ENCODE measurements at places on chromosomes 1 and 21.
A peak's percentile ranks its signal among the peaks of the same experiment; 100 is the strongest.

DNA sequence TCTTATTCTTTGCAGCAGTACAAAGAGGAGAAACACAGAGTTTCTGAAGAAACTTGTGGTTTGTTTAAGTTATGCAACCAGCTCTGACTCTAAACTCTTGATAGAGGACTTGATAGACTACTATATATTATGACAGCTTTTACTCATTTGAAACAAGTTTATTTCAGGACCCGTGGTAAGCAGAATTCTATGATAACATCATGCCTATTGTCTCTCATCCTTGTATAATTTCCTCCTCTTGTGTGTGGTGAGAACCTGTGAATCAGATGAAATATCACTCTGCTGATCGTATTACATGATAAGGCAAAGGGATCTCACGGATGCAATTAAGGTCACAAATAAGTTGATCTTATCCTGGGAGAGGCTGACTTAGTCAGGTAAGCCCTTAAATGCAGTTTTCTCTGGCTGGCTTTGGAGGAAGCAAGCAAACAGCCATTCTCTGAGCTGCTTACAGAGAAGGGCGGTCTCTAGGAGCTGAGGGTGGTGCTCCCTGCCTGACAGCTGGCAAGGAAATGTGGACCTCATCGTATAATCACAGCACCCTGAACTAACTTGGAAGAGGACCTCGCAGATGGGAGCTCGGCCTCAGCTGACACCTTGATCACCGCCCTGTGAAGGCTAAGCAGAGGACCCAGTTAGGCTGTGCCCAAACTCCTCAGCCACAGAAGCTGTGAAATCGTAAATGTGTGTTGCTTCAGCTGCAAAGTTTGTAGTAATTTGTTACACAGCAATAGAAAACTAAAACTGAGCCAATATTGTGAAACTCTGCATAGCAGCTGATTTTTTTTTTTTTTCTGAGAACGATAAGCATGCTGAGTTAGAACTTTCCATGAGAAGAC lies 151.1 kb upstream of the DPT start:
- no peak for DNase-seq

DNA sequence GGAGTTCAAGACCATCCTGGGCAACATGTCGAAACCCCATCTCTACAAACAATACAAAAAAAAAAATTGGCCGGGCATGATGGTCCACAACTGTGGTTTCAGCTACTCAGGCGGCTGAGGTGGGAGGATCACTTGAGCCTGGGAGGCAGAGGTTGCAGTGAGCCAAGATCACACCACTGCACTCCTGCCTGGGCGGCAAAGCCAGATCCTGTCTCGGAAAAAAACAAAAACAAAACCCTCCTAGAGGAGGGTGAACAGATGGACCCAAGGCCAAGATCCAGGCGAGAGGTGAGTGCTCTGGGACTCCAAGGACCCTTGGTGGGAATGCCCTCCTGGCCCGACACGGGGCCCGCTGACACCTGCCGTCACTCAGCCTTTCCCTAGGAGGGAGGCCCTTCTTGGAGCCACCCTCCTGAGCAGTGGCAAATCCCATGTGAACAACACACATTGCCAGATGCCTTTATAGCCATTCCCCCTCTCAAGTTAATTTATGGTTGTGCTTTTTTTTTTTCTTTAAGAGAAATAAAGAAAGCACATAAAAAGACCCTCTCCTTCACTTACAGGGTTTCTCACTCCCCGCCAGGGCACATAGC lies 380 bp downstream of the TFF2 start:
- no peak for DNase-seq

DNA sequence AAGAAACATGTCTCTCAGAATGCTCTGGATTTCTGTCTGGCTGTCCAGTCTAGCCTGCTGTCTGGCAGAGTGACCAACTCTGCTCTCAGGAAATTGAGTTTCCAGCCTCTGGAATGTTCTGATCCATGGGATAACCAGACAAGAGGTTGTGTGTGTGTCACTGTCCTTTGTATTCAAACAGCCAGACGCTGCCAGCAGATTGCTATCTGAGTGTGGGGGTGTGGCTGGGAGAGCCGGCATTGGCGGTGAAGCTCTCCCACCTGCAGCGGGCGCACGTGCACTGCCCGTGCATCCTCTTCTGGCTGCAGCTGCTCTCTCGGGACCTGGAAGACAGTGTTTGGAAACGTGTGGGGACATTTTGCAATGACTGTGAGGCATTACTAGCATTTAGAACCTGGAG lies 26.1 kb downstream of the PKP1 start:
- DNase-seq: peak; percentile 16

DNA sequence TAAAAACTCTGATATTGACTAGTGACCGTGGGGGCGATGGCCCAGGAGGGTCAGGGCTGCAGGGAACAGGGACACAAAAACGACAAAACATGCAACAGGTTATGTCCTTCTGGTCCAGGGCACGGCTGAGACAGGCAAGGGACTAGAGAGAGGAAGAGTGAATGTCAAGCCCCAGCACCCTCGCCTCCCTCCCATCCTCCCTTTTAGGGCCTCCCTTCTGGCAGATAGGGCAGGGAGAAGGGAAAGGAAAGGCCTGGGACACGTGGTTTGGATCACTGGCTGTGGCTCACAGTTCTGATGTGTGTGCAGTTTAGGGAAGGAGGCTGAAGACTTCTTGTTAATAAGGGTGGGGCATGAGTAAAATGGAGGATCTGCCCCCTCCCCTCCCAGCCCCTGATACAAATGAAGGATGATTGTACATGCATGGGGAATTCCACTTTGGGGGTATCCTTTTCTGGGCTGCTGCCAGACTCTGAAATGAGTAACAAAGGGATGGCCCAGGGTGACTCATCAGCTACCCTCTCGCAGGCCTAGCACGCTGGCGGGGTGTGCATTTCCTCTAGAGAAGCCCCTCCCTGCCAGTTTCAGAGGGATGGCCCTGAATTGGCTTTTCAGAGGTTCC lies 14.2 kb downstream of the CAPN2 start:
- DNase-seq: peak; percentile 93

DNA sequence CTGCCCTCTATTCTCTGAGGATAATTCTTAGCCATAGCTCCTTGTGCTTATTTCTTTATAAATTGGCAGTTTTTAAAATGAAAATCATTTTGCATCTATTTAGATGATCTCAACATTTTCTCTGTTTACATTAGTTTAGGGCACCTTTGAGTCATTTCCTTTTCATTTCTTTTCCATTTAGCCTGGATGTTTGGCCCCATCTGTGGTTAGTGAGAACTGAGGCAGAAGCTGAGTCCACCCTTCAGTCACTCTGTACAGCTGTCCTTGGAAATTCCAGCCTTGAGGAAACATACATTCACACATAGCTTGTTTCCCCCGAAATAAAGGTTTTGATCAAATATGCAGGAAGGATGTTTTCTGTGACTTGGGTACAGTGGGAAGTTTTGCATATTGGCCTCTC lies 123.7 kb downstream of the NTNG1 start:
- no peak for DNase-seq
